ENCODE measurements at places on chromosomes 6 and 20. TPM values are rescaled to one million over a fixed set of nuclear protein-coding genes. Genes with fewer than 3 reads are reported as not detected.

DNA sequence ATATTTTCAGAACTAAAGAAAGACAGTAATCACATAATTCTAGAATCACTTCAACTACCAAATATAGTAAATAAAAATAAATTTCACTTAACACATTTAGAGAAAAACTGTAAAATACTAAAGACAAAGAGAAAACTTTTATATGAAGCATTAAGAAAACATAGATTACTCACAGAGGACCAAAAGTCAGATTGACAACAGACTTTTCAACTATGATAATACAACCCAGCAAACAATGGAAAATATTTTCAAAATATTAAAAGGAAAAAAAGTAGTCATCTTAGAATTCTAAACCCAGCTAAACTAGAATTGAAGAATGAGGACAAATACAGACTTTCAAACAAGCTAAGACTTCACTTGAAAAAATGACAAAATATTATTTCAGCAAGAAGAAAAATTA lies 164.8 kb upstream of the ARID1B start:
- H3K4me1 ChIP-seq, result 0 out of 2 replicates have a peak, but pooled peaks cover 5% of the 10 kb centered on the region
- no peaks in the 10 kb centered on the region for H3K27me3 ChIP-seq
- H3K27ac ChIP-seq, result no peak overlapping the region
- DNase-seq, result no peak

DNA sequence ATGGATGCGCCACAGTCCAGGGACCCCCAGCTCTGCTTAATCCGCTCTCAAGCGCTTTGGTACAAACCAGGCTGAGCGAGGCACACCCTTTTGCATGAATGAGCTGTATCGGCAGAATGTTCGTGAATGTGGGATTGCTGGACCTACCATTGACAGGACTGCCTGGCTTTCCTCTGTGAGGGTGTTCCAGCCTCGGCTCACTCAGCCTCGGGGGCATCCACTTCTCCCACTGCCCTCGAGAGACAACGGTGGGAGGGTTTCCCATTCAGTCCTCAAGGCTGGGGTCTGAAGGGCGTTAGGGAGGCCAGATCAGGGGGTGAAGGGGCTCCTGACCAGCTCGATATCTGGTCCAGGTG lies 17.4 kb downstream of the MDFI start:
- H3K4me3 ChIP-seq, result no peak overlapping the region
- H3K36me3 ChIP-seq, result no peaks in the 10 kb centered on the region
- DNase-seq, result no peak
- H3K27me3 ChIP-seq, result no peaks in the 10 kb centered on the region

GJA10 gene
- total RNA-seq, result not detected

- H3K27ac ChIP-seq, result no peak overlapping the region
- no peak for DNase-seq
- no peaks in the 10 kb centered on the region for H3K27me3 ChIP-seq
- H3K4me1 ChIP-seq, result peaks cover 5% of the 10 kb centered on the region
- no peak overlapping the region for H3K4me3 ChIP-seq
- H3K36me3 ChIP-seq, result no peaks in the 10 kb centered on the region
Measured at GRCh38 chr20:34978092-34978744, 22.6 kb downstream of the MYH7B start.

Data from Caco-2 (cell line).